ENCODE measurements at places on chromosomes 12 and 14.

- DNase-seq, result no peak
These were observed 14.8 kb downstream of the GUCY2C start for GRCh38 chr12:14681625-14682024.

GRCh38 chr12:124390442-124391097, 95.7 kb downstream of the RFLNA start:
- DNase-seq, result peak; percentile 68

- DNase-seq, result no peak
These were observed 9.3 kb downstream of the RILPL2 start for GRCh38 chr12:123427036-123427769.

GRCh38 chr14:53900499-53900898, 56.1 kb downstream of the BMP4 start:
- DNase-seq, result no peak

GRCh38 chr12:123971770-123972456, 718 bp downstream of the CCDC92 start:
- DNase-seq, result no peak

DNA sequence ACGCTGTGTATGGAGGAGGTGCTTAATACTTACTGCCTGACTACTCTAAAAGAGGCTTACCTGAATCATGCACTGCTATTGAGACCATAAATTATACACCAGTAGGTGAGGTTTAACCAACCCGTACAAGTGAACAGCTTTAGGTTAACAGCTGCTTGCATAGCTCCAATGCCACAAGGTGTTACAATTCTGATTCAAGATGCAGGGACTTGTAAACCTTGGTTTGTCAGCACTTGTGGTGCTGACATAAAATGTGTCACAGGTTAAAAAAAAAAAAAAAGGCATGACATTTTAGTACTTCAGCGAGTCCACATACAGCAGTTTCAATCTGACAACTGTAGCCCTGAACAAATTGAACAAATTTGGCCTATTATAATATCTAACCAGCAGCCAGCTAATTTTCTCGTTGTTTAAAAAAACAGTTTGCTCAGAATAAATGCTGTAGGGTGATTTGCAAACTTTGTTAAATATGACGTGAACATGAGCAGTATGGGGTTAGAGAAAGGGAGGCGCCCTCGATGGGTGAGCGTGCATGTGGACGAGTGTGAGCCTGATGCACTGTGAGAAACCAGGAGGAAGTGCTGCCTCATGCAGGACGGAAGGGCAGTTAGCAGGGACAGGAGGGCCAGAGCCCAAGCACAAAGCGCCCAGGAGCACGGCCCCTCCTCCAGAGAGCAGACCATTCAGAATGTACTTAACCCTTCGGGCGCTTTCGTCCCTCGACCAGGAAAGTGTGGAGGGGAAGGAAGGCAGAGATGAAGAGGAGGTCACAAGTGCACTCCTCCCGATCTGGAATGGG, 44.7 kb downstream of the TCHP start:
- DNase-seq, result no peak

DNA sequence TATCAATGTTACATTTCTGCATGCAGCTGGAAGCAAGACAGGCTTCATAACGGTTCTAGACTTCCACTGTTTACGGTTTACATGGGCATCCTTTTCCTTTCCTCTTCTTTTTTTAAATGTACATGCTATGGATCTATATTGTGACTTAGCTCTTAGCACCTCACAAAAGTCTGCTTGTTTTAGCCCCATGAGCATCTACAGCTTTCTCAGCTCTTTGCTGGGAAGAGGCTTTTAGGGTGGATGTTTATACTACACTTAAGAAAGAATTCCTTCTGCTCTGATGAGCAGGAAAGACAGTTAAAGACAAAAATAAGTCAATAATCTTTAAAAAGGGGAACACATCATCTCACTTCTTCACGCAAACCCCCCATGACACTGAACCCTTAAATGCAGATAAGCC, 51.4 kb downstream of the KICS2 start:
- DNase-seq, result no peak

DNA sequence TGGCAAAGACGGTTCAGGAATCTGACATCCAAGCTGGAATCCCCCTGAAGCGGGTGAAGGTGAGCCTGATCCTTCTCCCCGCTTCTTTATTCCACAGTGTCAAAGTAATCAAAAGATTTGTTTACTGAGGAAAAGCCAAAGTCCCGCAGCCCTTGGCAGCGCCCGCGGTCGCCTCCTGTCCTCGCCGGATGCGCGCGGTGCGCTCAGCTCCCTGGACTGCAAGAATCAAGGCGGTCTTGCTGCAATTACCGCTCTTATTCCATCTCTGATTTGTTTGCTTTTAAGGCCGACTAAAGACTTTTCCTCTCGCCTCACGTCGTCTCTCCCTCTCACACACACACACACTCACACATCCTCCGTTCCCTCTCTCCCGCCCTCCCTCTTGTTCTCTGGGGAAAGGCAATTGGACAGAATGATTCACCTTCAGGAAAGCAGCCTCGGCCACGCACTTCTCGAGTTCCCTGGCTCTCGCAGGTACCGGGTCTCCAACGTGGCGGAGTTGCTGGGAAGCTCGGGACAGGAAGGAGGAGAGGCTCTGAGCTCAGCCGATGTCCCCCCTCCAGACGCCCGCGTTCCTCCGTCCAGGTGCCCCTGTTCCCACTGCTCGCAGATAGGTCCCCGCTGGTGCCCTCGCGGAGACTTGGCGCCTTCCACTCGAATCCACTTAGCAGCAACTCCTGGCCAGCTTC, 68.6 kb upstream of the USP15 start:
- DNase-seq, result no peak

GRCh38 chr12:63844391-63845341, at the start of gene SRGAP1:
Gene SRGAP1 (plus strand): TSS chr12:63844700. CDS start chr12:63844817, 117 bp downstream.
- DNase-seq, result peak; percentile 67

DNA sequence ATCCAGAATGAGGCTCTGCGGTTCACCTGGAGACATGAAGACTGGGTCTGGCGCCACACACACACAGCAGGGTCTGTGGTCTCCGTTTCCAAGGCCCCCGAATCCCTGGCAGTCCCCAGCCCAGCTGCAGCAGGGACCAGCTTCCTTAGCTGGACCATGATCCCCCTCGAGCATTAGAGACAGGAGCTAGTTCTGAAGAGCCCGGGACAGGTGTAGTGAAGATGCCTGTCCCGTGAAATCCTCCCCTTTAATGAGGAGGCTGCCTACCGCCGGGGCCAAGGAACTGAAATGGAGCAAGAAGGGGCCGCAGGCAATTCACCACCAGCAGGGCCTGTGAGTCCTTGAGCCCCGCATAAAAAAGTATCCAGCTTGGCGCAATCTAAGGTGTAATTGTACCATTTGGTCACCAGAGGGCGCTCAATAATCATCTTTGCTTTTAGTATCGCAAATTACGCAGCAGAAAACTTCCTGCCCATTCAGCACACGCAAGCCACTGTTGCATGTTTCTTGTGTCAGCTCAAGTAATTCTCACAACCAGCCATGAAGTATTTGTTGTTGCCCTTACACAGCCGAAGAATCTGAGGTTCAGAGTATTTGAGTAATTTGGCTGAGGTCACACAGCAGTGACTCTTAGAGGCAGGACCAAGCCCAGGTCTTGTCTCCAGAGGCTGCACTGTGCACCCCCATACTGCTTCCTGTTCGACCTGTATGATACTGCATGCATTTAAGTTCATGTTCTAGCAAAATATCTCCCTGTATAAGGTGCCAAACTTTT, 54.3 kb upstream of the PPP2R5C start:
- peak; percentile 74 for DNase-seq

DNA sequence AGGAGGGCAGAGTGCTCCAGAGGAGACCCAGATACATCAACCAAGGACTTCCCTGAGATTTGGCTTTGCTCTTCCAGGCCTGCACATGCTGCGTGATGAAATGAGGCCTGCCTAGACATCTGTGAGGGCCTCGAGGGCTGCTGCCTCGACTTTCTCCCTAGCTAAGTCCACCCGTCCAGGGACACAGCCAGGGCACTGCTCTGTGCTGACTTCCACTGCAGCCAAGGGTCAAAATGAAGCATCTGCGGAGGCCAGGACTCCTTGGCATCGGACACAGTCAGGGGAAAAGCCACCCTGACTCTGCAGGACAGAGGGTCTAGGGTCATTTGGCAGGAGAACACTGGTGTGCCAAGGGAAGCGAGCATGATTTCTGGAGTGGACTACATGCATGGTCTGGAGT, 10.7 kb downstream of the SLC25A47 start:
- no peak for DNase-seq

GRCh38 chr12:121534495-121535148, 46.2 kb downstream of the KDM2B start:
- no peak for DNase-seq

GRCh38 chr12:67512061-67512460, 136.5 kb upstream of the DYRK2 start:
- DNase-seq, result no peak

DNA sequence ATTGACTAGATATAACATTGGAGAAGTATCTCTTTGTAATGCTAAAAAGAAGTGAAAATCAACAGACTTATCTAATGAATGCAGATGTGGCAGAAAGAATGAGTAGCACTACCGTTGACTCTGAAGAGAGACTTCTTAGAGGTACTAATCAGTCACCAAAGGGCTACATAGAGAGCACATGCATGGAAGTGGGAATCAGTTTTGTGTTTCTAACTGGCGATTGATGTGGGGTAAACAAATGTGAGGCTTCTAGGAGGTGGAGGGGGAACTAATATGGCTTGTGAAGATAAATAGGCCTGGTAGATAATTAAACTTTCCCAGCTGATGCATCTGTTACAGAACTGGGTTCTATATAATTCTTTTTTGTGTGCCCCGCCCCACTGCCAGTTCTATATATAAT, 10.5 kb downstream of the COCH start:
- DNase-seq, result no peak

- no peak for DNase-seq
These were observed 7.1 kb downstream of the PTHLH start for GRCh38 chr12:27965411-27965810.

DNA sequence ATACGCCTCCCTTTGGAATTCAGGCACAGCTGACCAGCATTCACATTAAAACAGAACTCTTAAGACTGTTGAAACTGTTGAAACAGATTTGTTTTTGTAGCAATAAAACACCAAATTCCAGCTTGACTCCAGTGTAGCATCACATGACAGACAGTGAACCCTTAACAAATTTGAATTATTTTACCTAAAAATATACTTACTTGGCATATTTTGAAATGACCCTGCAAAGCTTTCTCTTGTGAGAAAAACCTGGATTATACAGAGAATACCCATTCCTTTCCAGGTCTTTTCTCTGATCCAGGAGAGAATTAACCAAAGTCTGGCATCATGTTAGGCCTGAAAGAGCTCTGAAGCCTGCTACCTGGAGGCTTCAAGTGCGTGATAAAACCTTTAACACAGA, 410.3 kb downstream of the FOXG1 start:
- DNase-seq, result no peak

- DNase-seq, result no peak
These were observed 97.2 kb upstream of the MDGA2 start for GRCh38 chr14:47772652-47773051.

GRCh38 chr12:6301721-6302120, 8.8 kb upstream of the PLEKHG6 start:
- no peak for DNase-seq

DNA sequence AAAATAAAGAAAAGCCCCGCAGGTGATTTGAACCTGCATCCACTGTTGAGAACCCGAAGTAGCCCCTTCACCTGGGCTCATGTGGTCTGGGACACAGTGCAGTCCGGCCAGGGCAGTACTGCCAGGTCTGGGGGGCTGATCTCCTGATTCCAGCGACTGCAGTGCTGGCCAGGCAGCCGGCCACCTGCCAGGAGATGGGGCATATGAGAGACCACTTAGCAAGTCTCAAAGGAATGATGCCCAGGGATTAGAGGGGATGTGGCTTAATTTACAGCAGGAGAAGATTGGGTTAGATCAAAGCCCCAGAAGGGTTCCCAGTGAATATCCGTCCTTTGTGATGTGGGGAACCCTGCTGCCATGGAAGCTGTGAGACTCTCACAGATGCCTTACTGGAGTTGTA, 113.3 kb downstream of the PRMT8 start:
- no peak for DNase-seq

- DNase-seq, result no peak
These were observed 23.0 kb downstream of the DIO3 start for GRCh38 chr14:101584055-101584859.

DNA sequence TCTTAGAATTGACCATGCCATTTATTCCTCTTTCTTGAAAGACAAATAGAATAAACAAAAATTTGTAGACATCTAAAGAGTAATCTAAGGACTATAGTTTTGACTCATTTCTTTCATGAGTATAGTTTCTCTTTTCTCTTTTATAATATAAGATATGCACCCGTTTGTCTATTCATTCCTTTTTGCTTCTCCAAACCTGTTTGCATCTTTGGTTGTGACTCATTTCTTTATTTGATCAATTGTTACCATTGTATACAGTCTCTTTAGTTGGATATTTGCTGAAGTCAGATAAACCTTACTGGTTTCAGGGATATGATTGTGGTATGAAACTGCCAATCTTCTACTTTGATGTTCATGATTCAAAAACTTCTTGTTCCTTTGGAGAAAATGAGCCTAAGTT, 268.7 kb downstream of the FBXL14 start:
- no peak for DNase-seq

DNA sequence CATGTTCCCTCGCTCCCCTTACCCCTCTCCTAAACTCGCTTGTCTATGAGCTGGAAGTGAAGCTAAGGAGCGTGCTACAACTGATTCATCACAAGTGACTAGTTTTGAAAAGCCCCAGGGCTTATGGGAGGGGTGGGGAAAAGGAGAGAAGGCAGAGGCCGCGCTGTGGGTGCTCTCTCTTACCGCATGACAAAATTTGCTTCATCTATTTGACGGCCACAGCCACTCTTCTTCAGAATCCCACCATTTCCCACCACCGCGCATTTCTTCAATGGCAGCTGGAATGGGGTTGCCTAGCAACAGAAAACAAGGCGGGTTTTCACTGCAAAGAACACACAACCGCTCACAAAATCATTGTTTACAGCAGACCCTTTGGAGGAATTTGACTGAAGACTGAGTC, 79.4 kb downstream of the ST8SIA1 start:
- no peak for DNase-seq

DNA sequence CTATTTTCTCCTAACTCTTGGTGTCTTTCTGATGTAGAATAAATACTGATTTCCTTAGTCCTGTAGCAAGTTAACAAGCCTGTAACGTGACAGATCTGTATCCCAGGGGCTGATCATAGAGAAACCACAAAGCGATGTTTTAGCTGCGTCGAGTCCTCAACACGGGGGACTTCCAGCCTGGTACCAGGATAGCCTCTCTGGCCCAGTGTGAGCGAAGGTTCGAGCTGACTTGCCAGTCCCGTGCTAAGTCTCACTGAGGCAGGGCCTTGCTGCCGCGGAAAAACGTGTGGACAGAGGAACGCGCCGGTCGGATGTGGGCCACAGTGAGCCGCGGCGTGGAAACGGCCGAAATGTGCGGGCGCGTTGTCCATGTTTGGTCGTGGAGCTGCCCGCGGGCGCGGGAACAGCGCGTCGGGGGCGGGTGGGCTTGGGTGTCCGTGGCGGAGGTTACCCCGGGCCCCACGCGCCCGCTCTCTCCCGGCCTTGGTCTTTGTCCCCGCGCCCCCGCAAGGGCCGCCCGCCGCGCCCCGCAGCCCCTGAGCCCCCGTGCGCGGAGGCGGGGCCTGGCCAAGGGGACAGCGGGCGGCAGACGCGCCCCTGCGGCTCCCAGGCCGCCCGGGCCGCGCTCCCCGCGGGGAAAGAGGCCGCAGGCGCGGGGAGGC, 531 bp upstream of the EML1 start:
- no peak for DNase-seq

- no peak for DNase-seq
These were observed 31.1 kb upstream of the BEGAIN start for GRCh38 chr14:100618318-100618693.
